ENCODE measurements at places on chromosomes 6 and 20.

DNA sequence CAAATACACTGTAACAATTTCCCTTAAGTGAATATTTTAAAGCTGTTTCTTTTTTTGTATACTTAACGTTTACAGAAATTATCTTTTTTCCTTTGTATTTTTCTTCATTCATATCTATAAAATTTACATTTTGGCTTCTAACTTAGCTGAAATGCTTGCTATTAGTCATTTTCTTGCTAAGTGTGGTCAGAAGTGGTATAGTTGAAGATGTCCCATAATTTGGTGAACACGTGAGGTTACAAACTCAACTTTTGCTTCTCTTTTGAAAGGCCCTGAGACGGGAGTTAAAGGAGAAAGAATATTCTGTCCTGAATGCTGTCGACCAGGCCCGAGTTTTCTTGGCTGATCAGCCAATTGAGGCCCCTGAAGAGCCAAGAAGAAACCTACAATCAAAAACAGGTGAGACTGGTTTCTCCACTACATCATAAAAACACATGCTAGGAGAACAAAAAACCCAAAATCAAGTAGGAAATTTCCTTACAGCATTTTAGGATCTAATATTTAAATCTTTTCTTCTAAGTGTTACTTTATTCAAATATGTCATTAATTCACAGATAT is 445.0 kb downstream of the UTRN start:
- peak; percentile 29 for DNase-seq

DNA sequence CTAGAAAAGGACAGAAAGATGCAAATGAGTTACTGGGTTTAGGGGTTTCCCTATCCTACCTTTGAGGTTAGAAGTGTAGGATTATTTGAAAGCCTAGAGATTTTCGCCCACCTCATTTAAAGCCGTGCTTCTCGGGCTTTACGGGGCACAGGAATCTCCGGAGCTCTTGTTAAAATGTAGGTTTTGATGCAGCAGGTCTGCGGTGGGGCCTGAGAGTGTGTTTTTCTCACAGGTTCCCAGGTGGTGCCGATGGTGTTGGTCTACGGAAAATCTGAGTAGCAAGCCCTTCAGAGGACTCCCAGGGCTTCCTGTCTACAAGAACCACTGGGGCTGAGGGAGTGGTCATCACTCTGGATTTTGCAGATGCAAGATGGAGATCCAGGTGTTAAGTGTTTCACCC is 47.5 kb downstream of the TRAM2 start:
- no peak for DNase-seq

DNA sequence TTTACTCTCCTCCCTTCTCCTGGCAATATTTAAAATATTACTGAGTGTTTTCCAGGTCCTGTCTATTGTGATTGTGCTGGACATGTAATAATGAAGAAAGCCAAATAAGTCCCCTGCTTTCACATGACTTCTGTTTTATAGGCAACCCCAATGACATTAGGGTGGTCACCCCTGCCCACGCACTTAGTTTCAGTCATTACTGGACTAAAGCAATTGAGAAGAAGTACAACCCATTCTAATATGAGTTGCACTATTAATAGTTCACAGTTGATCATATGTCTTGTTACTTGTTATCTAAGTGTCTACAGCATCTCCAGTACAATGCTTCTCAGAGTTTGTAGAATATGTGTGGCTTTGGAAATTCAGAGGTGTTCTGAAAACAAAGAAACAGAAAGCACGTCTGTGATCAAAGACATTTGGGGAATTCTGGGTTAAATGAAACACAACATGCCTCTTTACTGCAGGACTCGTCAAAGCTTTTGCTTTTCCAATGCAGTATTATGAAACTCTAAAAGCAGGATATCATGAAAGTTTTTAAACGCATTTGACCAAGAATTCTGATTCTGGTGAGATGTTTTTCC is 789.5 kb downstream of the DHX35 start:
- no peak for DNase-seq

DNA sequence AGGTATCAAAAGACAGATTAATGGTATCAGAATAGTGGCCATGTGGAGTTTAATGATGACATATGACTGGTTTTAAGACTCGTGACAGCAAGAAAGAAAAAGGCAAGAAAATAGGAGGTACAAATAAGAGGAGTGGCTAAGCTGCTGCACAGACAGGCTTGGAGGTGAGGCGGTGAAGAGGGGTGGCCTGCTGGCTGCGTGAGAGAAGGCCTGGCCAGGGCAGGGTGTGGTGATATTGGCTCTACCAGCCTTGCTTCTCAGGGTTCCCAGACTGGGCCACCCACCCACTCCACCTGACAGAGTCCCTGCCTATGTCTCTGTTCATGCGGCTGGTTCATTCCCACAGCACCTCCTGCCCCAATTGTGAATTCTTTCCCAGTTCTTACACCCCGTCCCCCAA is 106.7 kb downstream of the FOXC1 start:
- DNase-seq = no peak

GRCh38 chr6:56524891-56525703 is 117.6 kb downstream of the DST start:
- DNase-seq = no peak

DNA sequence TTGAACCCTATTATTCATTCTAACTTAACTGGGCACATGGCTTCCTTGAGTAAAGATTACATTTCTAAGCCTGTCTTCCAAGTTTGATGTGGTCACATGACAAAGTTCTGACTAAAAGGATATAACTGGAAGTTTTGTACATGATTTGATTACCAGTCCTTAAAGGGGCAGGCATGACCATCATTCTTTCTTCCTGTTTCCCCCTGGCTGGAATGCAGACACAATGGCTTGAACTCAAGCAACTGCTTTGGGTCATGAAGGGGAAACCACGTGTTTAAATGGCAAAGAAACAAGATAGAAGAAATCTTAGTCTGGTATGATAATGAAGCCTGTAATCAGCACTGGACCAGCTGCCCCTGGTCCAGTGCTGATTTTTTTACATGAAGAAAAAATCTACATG is 15.6 kb upstream of the SHLD1 start:
- no peak for DNase-seq

GRCh38 chr6:73614802-73615201 is 39.0 kb downstream of the SLC17A5 start:
- DNase-seq = no peak

DNA sequence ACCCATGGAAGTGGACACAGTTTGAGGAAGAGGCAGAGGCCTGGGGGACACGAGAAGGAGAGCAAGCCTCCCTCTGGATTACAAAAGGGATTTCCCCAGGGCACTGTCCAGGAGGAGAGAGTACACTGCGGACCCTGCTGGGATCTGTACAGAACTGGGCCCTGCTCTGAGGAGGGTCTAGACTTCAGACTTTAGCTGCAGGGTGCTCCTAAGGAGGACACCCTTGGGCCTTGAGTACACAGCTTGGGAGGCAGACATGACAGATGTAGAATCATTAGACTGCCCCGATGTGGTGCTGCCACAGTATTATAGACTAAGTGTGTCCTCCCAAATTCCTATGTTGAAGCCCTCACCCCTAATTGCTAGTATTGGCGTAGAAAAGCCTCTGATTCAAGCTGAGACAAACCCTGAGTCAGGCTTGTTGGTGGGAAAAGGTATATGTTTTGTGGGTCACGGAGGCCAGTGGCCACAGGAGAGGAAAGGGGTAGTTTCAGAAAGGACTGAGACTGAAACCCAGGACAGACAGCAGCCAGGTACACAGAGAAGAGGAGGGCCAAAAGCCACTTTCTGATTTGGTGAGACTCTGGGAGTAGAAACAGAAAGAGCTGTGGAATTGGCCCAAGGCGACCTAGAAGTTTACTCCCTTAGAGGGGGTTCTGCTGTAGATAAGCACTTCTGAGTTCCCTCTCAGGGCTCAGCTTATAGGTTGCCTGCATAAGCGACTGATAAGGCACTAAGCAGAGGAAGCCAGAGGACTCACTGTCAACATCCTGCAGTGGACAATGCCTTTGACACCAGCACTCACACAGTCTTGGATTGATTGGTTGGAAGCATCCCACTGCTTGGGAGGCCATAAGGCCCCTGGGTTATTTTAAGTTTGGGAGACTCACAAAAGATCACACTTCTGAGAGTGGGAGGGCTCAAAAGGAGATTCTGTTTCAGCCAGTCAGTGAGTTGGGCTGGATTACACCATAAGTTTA is 16.5 kb upstream of the SH3BGRL2 start:
- DNase-seq = no peak

GRCh38 chr6:1626481-1626880 is 16.8 kb downstream of the FOXC1 start:
- no peak for DNase-seq

DNA sequence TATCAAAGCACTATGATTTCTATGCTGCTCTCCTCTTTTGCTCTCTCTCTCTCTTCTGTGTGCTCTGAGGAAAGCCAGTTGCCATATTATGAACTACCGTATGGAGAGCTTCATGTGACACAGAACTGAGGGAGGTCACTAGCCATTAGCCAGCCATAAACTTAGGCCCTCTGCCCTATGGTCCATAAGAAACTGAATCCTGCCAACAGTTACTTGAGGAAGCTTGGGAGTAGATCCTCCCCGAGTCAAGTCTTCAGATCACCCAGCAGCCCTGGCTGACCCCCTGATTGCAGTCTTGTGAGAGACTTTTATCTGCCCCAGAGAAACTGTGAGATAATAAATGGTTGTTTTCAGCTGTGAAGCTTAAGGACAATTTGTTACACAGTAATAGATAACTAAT is 5.7 kb upstream of the PEX7 start:
- no peak for DNase-seq

GRCh38 chr20:41055679-41056078 is 27.1 kb downstream of the TOP1 start:
- DNase-seq = no peak

DNA sequence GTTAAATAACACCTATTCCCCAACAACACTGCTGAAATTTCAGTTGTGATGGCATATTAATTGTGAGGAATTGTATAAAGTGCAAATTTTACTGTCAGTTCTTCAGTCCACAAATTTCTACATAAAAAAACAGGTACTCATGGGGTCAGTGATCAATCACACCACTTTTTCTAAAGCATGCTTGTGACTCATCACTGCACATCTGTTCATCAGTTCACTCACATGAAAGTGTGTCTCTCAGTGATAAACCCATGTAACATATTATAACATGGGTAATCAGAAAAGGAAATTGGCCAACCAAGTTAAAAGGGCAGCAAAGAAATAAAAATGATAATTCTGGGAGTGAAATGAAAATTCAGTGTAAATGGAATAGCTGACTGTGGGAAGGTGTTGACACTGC is 234.7 kb upstream of the FKBP1C start:
- DNase-seq = no peak

GRCh38 chr20:63895952-63896263 is 982 bp downstream of the DNAJC5 start:
- DNase-seq = no peak

GRCh38 chr20:48799328-48800105 is 28.3 kb downstream of the PREX1 start:
- DNase-seq = no peak

DNA sequence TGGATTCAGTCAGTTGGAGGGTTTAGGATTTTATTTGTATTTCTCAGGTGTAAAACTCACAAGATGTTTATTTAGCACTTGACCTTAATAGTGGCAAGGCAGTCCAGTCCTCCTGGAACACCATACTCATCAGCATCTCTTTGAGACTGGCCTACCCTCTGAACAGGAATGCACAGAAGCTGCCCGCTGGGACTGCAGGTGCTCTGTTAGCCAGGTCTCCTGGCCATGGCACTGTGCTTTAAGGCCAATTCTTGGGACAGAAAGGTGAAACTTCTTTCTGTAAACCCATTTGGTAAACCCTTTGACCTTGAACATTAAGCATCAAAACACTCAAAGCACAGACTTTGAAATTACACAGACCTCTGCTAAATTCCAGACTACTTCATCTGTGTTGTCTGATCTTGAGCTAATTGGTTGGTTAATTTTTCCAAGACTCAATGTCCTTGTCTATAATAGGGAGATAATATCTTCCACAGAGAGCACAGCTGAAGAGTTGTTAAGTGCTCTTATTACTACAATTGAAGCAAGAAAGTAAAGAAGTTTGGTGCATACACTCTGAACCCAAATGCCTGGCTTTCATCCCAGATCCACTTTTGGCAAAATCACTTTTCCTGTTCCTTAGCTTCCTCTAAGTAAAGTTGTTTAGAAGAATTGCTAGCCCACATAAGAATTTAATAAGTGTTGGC is 54.9 kb upstream of the NT5E start:
- DNase-seq = no peak

DNA sequence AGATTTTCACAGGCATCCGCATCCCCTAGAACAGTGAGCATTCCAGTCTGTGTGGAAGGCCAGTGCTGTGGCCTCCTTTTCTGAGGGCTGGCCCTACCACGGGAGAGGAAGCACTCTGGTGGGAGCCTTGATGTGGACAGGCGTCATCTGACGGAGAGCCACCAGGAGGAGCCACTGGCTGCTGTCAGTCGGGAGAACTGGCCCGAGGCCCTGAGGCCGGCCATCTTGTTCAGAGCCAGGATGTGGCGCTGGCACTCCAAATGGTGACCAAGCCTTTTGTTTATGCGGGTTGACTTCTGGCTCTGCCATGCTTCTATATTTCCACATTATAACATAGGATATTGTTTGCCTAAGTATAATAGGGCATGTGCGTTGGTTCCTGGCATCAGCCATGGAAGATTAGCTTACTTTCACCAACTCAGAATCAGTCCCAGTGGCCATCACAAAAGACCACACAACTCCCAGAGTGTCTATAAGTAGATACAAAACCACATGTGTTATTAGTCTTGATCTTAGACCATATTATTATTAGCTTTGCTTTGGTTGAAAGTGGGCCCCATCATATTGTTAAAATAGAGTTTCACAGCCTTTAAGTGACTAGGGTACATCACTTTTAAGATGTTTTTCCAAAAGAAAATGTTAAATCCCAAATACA is 273.9 kb upstream of the TAB2 start:
- DNase-seq = peak; percentile 35

GRCh38 chr6:136859430-136859829 is 37.0 kb downstream of the PEX7 start:
- DNase-seq = no peak

GRCh38 chr20:62305149-62305764 is 2.5 kb downstream of the ADRM1 start:
- DNase-seq = no peak

DNA sequence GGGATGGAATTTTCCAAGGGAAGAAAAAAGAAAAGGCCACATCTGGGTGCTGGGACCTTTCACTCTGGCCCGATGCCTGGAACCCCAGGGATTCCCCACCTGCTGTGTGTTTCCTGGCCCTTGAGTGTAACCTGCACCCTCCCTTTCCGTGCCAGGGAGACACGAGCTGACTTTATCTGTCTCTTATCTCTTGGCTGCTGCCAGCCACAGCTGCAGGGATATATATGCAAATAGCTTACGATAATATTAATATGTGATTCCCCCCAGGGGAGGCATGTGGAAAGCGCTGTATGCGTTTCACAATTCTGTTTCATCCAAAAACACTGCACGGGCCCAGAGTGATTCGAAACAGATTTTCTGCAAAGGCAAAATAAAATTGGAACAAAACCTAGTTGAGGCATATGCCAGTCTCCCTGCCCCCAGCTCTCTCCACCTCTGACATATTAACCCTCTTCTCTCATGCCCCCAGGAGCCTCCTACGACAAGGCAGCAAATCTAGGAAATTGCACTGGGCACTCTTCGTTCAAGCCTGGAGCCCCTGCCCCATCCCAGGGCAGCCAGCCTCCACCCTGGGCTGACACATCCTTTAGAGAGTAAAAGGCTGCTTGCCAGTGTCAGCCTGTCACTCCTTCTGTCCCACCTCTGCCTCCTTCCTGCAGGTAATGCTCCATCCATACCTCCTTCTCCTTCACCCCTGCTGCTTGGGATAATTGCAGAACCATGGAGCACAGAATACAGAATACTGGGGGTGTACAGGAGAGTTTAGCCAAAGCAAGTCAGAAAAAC is 1.3 kb downstream of the RIPOR3 start:
- DNase-seq = no peak
